NCI-H526 treated with DMSO at 0.1 percent for 48 hours (cell line): ENCODE measurements at places on chromosomes 4 and X.
A peak's percentile ranks its signal among the peaks of the same experiment; 100 is the strongest.

- no peak for DNase-seq
Observed at GRCh38 chrX:68699960-68700746, 52.7 kb downstream of the STARD8 start.

- no peak for DNase-seq
Observed at GRCh38 chr4:185165605-185166063, 22.6 kb downstream of the SLC25A4 start.

DNA sequence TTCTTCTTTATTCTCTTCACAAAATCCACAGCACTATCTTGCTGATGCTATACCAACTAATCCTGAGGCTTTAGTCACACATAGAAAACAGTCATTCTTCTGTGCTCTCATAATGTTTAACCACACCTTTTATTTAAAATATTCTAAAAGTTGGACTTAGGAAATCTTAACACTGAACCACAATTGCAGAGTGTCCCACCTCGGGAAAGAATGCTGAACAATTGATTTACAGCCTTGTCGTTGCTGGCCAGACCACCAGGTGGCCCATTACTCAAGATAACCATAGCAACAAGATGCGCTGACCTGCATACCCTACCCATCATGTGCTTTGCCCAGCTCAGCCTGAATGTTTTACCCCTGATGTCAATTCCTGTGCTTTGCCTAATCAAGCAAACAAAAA is 100.8 kb downstream of the ARSJ start:
- no peak for DNase-seq

DNA sequence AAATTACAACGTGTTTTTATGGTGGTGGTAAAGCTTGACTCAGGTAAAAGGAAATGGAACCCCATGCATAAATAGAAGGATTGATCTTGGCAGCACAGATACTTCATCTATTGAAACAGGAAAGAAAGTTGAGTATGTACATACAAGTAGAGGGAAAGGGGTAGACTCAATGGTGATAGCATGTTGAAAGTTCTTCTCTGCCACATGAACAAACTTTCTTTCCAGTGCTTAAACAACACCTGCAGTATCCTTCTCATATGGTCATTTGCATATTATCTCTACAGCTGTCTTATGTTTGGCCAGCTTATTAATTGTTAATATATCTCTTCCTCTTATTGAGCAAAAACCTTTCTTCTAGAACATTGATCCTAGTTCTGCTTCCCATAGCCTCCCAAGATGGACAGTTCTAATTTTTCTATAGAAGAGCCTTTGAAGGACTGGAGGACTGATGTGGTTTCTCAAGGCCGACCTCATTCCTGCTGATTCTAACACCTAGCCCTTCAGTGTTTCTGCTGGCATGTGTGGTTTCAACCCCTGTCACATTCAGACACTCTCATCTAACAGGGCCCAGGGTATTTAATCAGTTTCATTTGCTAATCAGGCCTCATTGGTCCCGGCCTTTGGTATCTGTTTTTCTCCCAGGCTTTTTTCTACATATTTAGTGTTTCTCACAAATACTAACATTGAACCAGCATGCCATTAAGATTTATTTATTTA is 108.1 kb upstream of the SPRY1 start:
- no peak for DNase-seq

DNA sequence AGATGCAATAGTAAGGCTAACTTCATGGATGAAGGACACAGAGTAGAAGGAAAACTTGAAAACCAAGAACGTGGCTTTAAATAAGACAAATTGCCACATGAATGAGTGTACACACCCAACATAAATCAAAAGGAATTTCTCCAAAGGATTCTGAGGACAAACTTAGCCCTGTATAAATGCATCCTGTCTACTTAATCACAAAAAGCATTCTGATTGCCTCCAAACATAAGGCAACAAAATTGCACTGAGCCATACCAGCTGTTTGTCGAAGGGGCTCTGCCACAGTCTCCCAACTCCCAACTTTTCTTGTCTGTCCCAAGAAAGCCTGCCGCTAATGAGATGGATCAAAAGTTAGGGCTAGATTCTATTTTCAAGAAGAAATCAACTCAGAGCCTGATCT is 194.3 kb downstream of the SOWAHB start:
- no peak for DNase-seq

GRCh38 chr4:184822356-184822755 is 3.4 kb downstream of the ACSL1 start:
- no peak for DNase-seq

GRCh38 chr4:52196606-52197130 is 145.6 kb downstream of the SPATA18 start:
- no peak for DNase-seq

DNA sequence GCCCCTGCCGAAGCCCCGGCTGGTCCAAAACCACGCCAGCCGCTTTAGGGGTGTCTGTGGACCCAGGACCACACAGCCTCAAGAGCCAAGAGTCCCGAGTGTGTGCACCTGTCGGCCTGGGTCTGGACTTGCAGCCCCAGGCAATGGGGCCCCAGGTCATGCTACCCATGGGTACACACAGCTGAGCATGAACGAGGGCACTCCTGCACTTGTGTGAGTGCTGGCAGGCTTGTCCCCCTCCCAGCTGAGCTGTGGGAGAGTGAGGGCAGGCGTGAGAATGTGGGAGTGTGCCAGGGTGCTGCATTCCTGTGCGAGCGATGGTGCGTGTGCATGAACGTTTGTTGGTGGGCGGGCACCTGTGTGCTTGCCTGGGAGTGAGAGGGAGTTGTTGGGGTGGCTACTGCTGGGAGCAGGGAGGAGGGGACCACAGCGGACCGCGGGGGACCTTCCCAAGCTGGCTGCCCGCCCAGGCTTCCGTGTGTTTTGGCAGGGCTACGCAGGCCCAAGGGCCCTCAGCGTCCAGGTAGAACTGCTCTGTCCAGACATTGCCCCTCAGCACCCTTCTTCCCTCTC is 30.8 kb downstream of the BLOC1S4 start:
- no peak for DNase-seq

GRCh38 chr4:8547912-8548730 is 32.1 kb upstream of the GPR78 start:
- DNase-seq: no peak

GRCh38 chr4:5885733-5886132 is 7.2 kb downstream of the CRMP1 start:
- no peak for DNase-seq

DNA sequence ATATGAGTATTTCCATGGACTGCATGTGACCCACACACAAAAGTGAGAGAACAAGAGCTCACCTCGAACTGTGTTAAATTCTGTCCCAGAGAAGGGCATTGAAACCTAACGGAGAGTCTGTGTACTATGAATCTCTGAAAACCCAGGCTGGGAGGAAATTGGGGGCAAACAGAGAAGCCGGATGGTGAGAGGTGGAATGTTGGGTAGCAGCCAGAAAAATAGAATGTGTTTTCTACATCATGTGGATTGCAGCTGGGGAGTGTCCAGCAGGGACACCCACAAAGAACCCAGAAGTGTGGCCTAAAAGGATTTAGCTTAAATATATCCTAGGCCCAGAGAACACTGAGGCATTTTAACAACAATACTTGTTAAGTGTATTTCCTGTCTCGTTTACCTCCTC is 38.6 kb downstream of the MND1 start:
- no peak for DNase-seq

DNA sequence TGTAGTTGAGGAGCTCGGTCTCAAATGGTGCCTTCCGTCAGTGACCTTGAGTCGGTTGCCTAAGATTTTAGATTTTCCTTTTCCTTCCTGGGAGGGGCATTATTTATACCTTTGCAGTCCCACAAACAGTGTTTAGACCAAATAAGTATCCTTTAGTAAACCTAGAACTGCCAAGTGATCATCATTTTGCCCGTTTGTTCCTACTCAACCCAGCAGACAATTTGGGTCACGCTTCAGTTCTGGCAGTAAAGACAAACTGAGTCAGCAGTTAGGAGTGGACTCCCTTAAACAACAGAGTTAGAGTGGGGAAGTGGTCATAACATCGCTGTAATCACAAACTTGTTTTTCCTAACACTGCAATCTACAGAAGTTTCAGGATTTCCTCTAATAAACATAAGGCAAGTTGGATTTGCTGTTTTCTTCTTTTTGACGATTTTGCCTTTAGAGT is 777 bp upstream of the WDFY3 start:
- DNase-seq: no peak

GRCh38 chr4:24488399-24489164 is 95.8 kb downstream of the DHX15 start:
- DNase-seq: peak; percentile 18

- no peak for DNase-seq
Observed at GRCh38 chr4:13117185-13117584, 367.0 kb downstream of the RAB28 start.

- DNase-seq: no peak
Observed at GRCh38 chr4:61739887-61740286, 539.8 kb downstream of the ADGRL3 start.

DNA sequence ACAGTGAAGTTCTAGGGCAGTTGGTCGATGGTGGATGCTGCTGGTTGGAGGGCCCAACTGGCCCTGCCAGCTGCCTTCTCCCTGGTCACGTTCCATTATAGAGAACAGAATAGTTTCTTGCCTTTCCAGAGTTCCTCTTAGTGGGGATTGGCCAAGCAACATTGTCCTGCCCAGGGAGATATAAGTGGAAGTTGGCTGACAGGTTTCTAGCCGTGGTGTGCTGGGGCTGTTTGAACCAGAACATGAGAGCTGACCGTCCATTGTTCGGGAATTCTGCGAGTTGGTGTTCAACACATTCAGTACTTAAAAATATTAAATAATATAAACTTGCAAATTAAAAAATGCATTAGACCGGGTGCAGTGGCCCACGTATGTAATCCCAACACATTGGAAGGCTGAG is 3.5 kb upstream of the AFAP1 start:
- no peak for DNase-seq

GRCh38 chr4:1096841-1097240 is 16.5 kb downstream of the RNF212 start:
- DNase-seq: no peak

GRCh38 chrX:129679901-129680300 is 25.1 kb upstream of the APLN start:
- no peak for DNase-seq

GRCh38 chr4:76420762-76421581 is at the start of gene CCDC158:
TSS of gene CCDC158 (minus strand) at chr4:76421141. CDS start at chr4:76403207, 17,934 bp downstream.
- DNase-seq: no peak

DNA sequence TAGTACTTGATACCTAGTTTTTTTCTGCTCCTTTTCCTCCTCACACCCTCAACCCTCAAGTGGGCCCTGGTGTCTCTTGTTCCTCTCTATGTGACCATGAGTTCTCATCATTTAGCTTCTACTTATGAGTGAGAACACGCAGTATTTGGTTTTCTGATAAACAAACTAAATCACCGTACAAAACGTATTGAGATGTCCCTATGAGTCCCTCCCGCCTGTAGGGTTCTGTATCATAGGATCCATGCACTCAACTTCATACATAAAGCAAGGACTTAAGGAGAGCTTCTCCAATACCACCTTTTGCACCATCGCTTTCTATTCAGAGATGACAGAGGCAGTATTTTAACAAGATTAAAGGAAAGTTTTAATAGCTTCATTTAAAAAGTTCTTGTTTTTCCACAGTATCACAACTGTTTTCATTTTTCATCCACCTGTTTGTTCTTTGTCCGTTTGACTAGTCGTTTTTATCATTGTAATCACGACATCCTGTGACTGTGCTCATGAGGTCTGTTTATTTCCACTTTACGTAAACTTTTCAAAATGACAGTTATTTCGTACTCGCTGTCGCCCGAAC is 457 bp upstream of the RAB9A start:
- DNase-seq: no peak

DNA sequence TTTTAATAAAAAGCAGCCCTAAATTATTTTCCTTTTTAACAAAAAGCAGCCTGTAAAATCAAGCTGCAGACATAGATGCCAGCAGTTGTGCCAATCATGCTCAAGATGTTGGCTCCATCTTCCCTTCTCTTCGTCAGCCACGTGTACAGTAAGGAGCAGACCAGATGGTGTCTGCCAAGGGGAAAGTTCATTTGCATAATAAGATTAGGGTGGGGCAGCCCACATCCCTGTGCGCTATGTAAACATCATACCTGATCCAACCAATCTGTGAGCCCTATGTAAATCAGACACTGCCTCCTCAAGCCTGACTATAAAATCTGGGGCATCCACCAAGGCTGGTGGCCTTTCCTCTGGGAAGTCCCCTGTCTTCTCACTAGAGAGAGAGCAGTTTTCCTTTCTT is 23.1 kb upstream of the C1GALT1C1 start:
- peak; percentile 36 for DNase-seq

DNA sequence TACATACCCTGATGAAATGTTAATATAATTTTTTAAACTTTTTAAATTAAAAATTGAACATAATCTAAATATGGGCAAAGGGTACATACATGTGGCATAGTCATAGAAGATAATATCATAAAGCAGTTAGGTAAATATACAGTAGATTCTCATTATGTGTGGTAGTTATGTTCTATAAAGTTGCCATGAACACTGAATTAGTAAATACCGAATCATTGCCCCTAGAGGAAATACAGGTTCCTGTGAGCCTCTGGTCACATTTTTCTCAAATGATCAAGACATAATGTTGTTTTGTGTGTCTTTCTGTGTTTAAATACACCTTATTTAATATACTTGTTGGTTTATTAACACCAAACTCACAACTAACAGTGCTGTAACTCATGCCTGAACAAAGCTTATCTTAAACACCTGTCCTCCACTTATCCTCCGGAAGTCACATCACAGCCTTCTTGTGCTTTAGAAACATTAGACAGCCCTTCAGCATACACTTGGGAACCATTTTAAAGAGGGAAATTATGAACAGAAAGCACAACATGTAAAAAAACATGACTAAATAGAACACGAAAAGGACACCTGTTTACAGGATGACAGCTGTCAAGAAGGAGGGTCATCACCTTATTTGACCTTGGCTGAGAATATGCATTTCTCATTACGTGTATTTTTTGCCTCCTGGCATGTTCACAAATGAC is 169.4 kb upstream of the NAP1L5 start:
- DNase-seq: peak; percentile 82

DNA sequence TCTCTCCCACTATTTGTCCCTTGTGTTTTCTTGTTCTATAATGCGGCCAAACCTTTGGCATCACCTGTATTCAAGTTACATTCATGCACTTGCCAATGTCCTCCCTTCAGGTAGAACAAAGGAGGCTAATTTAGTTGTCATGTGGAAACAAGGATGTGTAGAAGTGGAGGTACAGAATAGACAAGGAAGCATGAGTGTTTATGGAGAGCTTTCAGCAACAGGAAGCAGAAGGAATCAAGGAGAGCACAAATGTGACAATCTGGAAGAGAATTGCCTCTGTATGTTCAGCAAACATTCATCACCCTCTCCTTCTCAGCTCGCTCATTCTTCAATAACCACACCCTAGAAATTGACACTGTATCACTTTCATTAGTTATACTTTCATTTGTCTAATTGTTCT is 103.4 kb downstream of the SLC7A11 start:
- no peak for DNase-seq

GRCh38 chr4:55598641-55599040 is 6.6 kb upstream of the PDCL2 start:
- no peak for DNase-seq

GRCh38 chrX:40625294-40625693 is 2.1 kb downstream of the MPC1L start:
- no peak for DNase-seq

GRCh38 chr4:148390311-148390710 is 51.9 kb downstream of the NR3C2 start:
- DNase-seq: no peak

GRCh38 chr4:159342374-159342773 is 239.5 kb downstream of the RAPGEF2 start:
- DNase-seq: no peak
